ENCODE measurements at places on chromosomes 12 and 14.

GRCh38 chr14:78088916-78089315, 81.3 kb upstream of the NRXN3 start:
- no peak for DNase-seq

GRCh38 chr14:100780646-100781355, 45.1 kb upstream of the MEG3 start:
- no peak for DNase-seq

DNA sequence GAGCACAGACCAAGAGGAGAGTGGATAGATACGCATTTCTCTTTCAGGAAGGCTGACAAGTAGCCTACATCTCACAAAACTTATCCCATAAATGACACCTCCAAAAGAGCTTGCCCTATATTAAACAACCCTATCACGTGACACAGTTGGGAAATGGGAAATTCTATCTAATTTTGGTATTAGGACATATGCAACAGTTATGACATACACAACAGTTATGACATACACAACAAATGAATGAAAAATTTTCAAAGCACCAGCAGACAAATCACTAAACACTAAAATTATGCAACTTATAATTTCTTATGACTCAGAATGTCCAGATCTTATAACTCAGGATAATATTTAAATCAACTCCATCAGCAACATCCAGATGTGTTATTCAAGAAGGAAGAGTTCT, 54.1 kb downstream of the DUSP16 start:
- DNase-seq = no peak

DNA sequence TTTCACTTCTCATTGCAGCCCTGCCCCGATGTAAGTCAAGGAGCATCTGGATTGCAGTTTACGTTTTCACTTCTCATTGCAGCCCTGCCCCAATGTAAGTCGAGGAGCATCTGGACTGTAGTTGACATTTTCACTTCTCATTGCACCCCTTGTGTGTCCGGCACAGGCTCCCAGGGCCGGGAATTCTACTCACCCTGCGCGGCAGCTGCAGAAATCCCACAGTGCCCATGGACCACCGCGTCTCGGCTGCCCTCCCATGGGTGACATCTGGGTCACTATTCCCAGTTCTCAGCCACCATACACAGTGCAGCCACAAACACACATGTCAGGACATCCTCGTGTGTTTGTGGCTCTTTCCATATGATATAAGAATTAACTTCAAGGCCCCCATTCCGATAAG, 378.5 kb downstream of the ADGRD1 start:
- DNase-seq = no peak

GRCh38 chr14:86217523-86217922, 687.6 kb downstream of the FLRT2 start:
- no peak for DNase-seq

DNA sequence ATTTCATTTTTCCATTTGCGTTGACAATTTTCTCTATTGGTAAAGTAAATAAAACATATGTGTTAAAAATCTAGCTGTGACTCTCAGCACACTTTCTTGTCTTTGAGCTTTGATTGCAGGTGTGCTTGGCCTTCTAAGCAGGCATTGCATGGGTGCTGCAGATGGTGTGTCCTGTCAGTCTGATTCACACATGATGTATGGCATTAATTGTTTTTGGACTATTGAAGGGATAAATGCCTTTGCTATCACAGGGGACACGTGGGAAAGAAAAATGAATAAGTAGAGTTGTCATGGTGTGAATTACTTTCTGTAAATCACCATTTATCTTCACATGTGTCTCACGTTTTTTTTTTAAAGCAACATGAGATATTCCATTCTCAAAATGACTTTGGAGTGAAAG, 211.3 kb upstream of the NAV3 start:
- DNase-seq = no peak

GRCh38 chr14:51004352-51004800, 60.1 kb upstream of the PYGL start:
- DNase-seq = no peak

DNA sequence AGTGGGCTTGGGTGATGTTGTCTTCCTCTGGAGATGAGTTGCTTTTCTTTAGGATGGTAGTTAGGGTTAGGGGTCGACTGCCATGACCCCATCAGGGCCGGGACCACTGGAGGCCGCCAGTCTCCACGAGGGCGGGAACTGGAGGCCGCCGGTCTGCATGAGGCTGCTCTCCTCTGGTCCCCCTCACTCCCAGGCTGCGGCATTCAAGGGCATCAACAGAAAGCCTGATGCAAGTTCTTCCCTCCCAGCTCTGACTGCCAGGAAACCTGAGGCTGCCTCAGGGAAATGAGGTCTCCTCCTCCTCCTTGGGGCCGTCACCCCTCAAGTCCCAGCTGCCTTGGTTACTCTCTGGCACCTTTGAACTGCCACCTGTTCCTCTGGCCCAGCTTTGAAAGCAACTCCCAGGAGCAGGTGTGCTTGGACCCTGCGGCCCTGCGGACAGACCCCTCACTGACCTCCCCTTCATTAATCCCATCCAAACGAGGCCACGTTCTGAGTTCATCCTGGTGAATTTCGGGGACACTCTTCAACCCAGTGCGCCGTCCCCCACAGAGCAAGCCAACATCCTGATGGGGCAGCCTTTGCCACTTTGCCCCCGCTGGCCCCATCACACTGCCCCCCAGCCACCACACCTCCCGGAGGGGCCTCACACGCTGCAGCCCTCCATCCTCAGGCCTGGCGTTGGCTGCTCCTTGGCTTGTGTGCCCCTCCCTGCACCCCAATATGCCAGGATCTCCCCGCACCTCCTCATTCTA, 37.2 kb upstream of the FBRSL1 start:
- DNase-seq = no peak

DNA sequence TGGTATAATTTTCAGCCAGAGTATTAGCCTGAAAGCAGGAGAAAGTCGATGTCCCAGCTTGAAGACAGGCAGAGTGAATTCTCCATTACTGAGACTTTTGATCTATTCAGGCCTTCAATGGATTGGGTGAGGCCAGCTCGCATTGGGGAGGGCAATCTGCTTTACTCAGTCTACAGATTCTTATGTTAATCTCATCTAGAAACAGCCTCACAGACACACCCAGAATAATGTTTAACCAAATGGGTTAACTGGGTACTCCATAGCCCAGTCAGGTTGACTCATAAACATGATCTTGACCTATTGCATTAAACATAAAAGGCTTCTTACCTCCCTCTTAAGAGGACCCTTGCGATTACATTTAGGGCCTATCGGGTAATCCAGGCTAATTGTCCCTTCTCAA, 118.0 kb downstream of the KTN1 start:
- DNase-seq = no peak

DNA sequence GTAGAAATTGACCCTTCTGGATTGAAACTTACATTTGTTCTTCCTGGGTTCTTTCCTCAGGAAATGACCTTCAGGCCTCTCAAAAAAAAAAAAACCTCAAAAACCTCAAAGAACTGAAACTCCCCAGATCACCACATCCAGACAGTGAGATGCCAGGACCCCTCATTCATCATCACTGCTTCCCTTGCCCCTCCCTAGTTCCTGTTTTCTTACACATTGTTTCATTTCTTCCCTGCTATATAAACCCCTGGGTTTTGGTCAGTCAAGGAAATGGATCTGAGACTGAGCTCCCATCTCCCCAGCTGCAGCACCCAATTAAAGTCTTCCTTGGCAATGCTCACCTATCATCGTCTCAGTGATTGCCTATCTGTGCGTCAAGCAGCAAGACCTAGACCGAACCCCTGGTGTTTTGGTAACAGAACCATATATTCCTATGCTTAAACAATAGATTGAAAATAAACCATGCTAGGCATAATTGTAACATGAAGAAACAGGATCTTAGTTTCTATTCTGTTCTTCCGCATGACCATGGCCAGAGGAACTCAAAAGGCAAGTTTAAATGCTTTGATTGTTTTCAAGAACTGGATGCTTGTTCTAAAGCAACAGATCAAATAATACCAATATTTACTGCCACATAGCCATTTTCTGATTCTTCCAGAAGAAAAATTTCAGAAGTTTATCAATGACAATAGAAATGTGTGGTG, 108.0 kb upstream of the MAX start:
- no peak for DNase-seq

- DNase-seq = no peak
These were observed 758.4 kb downstream of the BCL11B start for GRCh38 chr14:98513558-98513957.

DNA sequence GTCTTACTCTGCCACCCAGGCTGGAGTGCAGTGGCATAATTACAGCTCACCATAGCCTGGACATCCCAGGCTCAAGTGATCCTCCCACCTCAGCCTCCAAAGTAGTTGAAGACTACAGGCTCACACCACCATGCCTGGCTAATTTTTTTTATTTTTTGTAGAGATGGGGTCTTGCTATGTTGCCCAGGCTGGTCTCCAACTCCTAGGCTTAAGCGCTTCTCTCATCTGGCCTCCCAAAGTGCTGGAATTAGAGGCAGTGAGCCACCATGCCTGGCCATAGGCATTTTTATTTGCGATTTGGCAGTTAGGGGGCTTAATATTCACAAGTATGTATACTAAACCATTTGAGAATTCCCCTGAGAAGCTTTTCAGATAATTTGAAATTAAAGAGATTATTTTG, 19.1 kb downstream of the PNMA1 start:
- no peak for DNase-seq

- no peak for DNase-seq
These were observed 279.4 kb downstream of the FOXN3 start for GRCh38 chr14:89137526-89138163.

DNA sequence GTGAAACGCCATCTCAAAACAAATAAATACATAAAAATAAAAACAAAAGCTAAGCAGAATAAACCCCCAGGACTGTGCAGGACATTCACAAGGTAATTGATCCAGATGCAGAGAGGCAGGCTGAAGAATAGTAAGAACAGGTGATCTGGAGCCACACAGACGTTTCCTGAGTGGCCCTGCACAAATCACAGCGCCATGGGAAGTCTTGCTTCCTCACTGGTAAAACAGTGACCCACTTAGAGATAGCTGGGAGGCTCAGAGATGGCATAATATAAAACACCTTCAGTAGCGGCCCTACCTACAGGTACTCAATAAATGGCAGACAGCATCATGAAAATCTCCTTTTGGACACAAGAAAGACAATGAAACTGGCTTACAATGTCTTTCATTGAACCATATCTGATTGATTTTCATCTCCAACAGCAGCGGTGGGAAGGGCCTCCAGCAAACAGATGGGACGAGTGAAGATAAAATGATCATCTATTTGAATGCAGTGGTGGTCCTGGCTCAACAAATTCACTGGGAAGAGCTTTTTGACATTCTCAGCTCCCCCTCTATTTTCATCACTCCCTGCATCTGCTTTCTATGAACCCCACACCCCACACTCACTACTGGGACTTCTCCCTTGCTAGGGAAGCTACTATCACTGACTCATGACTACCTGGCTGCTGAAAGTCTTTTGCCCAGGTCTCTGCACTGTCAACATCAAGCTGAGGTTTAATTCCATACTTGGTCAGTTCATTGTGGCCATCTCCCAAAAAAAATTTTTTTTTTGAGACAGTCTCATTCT, 63.9 kb downstream of the FOXN3 start:
- no peak for DNase-seq

DNA sequence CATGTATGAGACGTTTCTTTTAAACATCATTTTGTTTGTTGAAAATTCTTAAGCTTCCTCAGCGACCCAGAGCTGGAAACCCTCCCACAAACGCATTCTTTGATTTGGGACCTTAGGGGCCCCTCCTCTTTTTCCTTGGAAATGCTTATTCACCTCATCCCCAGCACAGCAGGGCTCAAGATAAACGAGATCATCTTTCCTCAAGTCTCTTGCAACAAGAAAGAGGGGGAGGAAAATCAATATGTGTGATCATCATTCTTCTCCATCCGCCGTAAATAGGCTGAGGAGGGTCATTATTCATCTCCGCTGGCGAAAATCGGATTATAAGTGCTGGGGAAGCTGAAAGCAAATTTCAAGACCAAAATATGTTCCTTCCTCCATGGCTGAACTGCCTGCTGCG, 1415.2 kb downstream of the AACS start:
- DNase-seq = no peak

DNA sequence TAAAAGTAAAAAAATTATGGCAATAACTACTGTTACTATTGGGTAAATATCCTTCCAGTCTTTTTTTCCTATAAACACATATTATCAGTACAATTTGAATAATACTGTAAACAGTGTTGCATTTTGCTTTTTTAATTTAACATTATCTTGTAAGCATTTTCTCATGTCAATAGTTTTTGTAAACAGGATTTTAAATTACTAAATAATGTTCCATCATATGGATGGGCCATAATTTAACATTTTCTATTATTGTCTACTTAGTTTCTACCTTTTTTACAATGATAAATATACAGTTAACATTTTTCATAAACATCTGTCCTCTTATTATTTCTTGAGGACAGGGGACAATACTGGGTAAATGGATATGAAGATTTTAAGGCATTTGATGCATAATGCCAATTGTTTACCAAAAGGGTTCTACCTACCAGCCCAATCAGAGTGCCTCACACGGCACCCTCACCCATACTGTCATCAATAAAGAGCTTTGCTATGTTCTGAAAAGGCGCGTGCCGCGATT, 759 bp upstream of the ACVR1B start:
- no peak for DNase-seq

- DNase-seq = no peak
These were observed 291.0 kb upstream of the FKBP4 start for GRCh38 chr12:2503762-2504161.

- DNase-seq = no peak
These were observed 7.5 kb upstream of the MANSC4 start for GRCh38 chr12:27787559-27787958.

- no peak for DNase-seq
These were observed 37.2 kb downstream of the RDH12 start for GRCh38 chr14:67738740-67739504.

- DNase-seq = peak; percentile 95
These were observed 37.5 kb downstream of the CCNK start for GRCh38 chr14:99518441-99519346.

DNA sequence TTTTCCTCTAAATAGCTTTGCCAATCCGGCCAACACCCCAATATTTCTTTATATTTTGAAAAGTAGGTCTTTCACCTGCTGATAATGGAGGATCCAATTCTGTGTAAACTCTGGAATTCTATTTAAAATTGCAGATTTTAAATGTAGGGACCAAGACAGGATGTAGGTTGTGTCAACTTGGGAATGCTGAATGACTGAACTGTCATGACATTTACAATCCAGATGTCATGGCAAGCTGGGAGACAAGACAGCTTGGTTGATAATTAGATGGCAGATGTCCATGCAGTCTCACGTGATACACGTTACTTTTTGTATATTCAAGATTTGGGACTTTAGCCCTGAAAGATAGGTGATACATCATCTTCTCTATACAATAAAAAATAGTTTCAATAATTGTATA, 477.2 kb downstream of the DIO2 start:
- no peak for DNase-seq

All from GM19239 (cell line).